Effector CD8-positive, alpha-beta T cell (primary cell): ENCODE measurements at places on chromosomes 11 and 22.

DNA sequence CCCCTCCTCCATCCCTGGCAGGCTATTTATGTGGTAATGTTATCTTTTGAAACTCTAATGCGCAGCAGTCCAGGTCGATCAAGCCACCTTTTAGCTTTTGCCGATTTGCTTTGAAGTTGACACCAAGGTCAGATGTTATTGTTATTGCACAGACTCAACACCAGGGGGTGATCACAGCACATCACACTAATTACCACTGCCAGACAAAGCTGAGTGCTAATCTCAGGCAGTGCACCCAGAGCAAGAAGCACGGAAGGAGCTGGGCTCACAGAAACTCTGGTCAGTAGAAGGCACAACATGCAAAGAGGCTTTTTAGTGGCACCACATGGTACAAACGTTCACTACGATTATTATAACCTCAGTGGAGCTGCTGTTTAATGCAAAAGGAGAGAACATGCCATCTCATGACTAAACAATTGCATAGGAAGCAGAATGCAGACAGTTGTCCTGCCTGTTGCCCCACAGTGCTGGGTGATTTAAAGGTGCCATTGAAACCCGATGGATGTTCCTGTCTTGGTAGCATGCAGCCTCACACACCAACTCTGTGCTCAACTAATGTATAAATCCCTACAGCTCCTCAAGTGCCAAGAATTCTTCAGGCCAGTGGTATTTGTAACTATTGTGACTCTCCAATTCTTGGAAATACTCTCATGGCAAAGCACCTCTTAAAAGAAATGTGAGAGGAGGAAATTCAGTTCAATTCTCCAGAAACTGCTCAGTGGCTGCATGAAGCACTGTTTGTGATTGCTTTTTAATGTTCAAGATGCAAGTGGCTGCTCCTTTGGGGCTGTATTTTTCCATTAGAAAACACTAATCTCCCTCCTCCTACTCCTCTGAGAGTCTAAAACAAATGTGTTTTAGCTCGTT, 353.9 kb upstream of the DDI1 start:
- DNase-seq: peak; percentile 6

- DNase-seq: peak; percentile 33
These were observed 43.7 kb downstream of the MED15 start for GRCh38 chr22:20550851-20551744.

DNA sequence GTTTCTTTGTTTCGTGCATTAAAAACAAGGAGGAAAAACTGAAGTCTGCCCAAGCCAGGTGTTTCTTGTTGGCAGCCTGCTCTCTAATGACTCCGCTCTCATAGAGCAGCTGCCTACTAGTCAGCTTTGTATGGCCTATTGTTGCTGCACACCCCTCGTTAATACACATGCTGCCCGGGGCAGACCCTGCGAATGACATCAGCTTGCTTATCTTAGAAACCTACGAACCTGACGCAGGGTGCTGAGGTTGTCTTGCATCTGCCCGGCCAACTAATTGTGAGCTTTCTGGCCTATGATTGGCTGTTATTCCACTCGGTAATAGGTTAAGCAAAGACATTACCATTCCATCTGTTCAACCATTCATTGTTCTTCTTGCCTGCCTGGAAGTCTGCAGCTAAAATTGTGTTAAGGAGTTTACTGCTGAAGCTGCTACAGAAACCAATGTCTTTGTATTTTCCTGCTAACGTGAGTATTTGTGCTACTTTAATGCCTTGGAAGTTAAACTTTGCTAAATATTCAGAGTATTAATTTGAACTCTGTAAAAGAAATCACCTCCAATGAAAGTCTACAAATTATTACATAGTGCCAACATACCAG, 37.5 kb downstream of the ZC3H12C start:
- DNase-seq: no peak

DNA sequence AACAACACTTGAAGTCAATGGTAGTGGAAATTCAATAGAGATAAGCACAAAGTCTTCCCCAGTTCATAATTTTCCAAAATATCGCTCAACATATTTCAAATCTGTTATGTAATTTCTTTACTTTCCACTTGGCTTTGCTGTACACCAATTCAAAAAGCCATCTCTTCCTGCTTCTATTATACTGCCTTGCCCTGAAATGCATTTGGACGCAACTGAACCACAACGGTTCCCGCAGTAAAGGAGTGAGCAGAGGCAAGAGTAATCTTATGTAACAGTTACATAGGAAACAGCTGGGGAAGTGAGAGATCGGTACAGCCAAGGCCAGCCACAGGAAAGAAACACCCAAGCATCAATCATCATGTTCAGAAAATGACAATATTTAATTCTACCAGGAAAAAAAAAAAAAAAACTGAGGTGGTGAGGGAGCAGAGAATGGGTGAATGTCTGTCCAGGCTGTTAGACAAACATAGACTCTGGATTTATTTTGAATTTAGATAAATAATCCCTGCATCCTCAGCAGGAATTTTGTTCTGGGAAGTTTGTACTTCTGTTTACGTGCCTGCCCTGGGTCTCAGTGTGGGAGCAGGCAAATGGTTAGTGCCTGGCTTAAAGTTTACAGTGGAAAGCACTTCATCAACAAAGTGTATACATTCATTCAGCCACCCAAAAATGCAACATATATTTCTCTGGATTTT, 392.2 kb downstream of the ETS1 start:
- peak; percentile 20 for DNase-seq

GRCh38 chr11:120756931-120757330, 245.4 kb downstream of the GRIK4 start:
- no peak for DNase-seq

DNA sequence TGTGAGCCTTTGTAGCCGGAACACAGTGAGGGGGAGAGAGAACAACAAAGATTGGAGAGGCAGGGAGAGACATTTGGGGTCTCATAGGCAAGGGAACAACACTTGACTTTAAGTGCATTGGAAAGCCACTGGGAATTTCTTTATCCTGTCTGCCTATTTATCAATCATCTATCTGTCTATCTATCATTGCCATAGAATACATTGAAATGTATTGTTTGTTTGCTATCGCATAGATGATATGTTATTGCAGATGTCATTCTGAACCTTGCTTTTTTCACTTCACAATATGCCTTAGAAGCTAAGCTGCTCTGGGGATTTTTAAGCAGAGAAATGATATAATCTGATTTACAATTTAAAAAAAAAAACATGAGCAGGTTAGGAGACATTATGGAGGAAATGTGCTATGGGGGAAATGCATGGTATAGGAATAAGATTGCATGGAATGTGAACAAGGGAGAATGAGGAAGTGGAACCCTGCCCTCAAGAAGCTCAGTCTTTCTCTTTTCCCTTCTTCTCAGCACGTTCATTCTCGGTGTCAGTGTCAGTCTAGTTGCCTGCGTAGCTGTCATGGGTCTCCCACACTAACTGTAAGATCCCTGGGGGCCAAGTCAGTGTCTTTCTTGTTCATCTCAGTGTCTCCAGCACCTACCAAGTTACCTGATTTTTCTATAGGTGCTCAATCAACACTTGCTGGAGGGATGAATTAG, 158.7 kb upstream of the ARHGAP20 start:
- no peak for DNase-seq

DNA sequence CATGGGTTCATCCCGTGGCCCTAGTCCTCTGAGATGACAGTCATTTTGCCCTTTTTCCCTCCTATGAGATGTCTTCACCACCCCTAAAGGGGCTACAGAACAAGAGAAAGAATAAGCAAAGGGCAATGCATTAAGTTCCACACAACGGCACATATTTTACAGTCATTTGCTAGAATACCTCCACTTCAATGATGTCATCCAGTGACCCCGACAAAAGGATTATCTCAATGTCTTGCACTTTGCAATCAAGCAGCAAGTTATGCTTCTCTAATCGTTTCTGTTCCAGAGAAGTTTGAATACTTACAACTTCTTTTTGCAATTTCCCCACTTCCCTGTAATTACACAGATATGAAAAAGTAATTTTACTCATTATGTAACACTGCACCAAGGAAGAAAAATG, 49.9 kb downstream of the FAM118A start:
- no peak for DNase-seq

DNA sequence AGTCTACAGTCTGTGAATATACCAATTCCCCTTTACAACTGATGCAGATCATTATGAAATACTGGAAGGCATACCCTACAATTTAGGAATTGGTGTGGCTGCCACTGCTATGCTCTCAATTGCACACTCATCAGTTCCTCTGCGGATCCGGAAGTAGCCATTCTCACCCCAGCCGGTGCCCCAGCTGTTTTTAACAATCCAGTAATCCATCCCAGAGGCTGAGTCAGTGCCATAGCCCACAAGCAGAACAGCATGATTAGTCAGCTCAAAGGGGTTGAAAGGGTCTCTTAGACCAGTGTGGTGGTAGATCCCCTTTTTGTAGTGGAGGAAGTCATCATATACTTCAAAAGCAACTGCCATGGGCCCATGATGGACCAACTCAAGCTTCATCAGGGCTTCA, 43.6 kb downstream of the CTSC start:
- DNase-seq: no peak

DNA sequence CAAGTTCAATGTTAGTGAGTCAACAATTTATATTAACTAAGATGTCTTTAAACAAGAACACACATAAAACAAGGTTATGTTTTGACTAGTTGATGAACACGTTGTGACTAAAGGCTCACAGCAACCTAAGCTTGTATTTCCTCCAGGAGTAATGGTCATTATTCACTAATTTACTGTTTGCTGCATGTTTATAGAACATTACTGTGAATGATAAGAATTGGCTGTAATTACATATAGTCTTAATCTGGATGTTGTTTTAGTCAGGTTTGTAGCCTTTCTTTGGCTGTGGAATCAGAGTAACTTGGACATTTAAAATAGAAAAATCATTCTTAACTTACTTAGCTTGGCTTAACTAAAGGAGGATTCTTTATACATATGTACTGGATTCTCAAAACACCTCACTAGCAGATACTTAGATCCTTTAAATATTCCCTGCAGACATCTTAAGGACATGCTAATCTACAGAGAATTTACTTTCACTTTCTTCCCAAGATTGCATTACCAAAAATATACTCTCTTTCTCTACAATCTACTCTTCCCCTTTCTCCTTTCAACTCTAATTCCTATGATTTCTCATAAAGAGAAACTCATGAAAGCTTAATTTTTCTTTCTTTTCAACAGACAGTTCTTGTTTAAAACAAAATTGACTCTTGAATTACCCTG, 319.7 kb upstream of the CTSC start:
- DNase-seq: no peak

DNA sequence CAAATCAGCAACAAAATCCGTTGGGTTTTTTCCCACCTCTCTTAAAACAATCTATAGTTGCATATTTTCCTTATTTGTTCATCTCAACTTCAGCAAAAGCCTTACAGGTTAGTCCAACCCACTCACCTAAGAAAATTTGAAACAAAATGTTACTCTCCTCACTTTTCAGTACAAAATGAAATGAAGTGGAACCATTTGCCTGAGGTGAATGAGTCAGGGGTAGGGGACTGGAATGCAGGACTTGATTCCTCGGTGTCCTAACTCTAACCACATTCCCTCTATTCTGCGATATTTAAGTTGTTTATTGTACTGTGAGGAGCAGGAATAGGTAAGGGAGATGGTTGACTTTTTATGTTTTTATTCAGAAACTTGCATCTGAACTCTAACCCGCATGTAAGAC, 16.4 kb downstream of the ATP5MG start:
- no peak for DNase-seq

- DNase-seq: no peak
These were observed 10.6 kb upstream of the GNB1L start for GRCh38 chr22:19865141-19865829.

DNA sequence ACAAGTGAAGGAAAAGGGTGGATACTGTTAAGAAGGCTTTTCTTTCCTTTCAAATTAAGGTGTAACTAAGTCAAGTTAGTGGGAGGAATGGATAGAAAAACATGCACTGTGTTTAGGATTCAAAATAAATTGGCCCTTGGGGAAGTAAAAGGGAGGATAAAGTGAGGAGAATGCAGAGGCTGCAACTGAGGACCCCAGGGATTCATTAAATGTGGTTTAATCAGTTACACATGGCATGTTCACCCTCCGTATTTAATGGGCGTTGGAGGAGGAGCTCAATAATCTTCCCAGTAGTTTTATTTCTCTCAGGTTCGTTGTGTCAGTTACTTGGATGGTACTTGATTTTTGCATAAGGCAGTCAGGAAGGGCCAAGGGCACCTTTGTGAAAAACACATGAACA, 966.3 kb downstream of the JRKL start:
- no peak for DNase-seq

DNA sequence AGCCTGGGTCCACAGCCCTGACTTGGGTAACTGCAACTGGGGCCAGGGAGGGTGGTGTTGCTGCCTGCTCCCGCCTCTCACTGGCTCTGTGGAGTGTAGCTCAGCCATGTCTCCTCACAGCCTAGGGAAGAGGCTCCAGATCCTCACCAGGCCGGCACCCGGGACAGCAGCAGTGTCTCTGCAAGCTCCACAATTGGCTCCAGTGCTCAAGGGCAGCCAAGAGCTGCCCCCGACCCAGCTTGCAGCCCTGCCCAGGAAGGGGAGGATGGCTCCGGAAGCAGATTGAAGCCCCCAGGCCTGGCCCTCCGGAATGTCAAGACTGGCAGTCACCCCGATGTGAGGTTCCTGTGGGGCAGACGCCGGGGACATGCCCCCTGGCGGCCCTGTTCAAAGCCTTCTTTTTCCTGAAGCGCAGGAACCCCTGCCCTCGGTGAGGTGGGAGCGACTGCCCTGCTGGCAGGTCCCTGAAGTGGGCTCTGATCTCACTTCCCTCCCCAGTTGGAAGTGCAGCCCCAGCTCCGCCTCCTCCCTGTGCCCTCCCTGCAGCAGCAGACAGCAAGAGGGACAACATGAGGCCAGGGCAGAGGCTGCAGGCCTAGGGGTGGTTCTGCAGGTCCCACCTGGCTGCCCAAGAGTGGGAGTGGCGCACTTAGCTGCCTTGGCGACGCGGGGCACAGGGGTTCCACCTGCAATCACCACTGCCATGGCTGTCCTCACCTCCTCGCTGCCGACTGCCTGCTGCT, 816.2 kb upstream of the LUZP2 start:
- DNase-seq: no peak

DNA sequence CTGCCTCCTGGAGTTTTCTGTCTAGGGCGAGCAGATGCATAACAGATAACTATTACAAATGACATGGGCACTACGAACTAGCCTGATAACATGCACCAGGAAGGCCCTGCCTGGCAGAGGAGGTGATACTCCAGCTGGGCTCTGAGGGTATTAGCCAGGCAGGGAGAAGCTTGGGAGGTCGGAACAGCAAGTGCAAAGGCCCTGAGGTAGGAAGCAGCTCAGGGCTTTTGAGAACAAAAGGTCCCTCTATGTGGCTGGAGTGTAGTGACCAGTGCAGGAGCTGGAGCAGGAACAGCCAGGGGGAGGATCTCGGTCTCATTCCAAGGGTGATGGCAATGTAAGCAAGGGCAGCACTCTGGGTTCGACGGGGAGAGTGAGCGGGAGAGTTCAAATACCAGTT, 61.6 kb upstream of the TCF20 start:
- no peak for DNase-seq

- DNase-seq: no peak
These were observed 183.2 kb upstream of the NECTIN1 start for GRCh38 chr11:119912229-119912628.

- DNase-seq: no peak
These were observed 32.5 kb upstream of the LARGE1 start for GRCh38 chr22:33952776-33953175.

DNA sequence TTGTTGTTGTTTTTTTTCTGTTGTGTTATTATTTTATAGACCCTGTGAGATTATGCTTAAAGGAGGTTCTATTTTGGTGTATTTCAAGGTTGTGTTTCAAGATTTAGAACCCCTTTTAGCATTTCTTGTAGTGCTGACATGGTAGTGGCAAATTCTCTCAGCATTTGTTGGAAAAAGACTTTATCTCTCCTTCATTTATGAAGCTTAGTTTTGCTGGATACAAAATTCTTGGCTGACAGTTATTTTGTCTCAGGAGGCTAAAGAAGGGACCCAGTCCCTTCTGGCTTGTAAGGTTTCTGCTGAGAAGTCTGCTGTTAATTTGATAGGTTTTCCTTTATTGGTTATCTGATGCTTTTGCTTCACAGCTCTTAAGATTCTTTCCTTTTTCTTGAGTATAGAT, 40.7 kb upstream of the ARHGAP20 start:
- DNase-seq: no peak
